Activated CD8-positive, alpha-beta memory T cell treated with anti-CD3 and anti-CD28 coated beads for 1 hour (primary cell): ENCODE measurements at places on chromosomes 11 and 22.

DNA sequence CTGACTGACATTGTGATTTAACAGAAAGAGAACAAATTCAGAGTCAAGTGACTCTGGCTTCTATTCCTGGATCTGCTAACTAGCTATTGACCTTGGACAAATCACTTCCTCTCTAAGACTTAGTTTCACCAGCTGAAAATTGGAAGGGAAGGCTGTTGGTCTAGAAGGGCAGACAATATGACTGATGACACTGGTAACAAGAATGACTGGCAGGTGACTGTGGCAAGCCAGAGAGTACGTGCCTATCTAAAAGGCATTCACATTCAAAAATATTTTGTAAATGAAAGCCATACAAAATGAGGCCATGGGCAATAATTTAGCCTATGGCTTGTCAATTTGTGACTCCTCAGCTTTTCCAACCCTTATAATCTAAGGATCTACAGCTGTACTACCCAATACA, 23.5 kb downstream of the SERGEF start:
- DNase-seq, result no peak

DNA sequence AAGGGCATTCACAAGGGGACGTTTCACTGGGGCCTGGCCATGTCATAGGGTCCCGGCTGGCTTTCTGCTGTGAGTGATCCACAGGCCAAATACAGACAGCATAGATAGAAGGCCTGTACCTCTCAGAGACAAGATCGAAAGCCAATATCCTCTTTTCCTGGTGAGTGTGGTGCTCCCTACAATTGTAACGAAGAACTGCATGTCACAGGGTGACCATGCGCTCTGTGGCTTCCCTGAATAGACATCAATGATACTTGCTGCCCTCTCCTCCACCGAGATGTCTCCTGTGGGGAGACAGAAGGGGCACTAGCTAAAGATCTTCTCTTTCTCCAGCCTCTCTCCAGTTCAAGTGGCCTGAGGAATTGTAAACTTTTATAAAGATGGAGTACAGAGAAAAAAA, 226.1 kb upstream of the POU2AF2 start:
- DNase-seq, result no peak

DNA sequence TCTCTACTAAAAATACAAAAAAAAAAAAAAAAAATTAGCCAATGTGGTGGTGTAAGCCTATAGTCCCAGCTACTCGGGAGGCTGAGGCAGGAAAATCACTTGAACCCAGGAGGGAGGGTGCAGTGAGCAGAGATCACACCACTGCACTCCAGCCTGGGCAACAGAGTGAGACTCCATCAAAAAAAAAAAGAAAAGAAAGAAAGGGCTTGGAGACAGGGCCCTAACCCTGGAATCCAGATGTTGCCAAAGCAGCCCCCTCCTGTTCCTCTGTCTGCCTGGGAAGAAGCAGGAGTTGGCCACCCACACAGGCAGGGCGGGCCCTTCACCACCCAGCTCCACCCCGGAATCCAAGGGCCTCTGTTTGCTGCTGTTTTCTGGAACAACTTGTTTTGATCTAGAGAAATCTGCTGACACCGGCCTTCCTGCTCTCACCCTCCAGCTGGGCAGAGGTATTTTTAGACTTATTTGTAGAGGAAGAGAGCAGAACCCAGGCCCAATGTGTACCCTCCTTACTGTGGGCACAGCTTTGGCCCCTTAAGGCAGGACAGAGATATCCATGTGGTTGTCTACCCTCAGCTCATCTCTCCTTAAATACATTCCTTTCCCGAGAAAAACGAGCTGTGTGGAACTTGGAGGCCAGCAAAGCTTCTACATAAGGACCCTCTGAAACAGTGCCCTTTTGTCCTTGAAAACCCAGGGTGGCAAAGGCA, 2.7 kb upstream of the NEAT1 start:
- no peak for DNase-seq

DNA sequence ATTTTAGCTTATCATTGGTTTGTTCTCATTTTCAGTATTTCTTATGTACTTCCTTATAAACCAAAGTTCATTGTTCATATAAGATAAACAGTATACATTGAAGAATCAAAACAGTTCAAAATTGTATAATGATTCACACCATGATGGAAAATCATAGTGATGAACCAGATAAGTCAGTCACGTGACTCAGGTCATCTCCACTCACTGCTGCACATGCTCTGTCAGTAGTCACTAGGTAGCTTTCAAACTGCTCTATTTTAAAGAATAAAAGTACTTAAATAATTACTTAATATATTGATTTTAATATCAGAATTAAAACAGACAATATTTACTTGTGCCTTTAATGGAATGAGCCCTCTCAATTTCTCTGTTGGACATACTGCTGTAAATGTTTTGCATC, 37.5 kb downstream of the PDHX start:
- no peak for DNase-seq

DNA sequence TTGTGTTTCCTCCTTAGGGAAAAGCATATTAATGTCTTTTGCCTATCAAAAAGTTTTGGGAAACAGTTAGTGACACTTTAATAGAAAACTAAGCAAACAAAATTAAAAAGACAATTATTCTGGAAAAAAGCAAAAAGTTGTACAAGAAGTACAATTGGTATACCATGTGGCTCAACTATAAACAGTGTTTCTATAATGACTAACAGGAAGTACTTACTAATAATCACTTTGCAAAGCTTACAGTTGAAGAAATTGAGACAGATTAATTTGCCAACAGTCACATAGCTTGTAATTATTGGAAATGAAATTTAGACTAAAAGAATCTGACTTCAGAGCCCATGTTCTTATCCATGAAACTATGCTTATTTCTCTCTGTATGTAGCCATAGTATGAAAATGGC, 24.7 kb downstream of the PPME1 start:
- DNase-seq, result no peak

DNA sequence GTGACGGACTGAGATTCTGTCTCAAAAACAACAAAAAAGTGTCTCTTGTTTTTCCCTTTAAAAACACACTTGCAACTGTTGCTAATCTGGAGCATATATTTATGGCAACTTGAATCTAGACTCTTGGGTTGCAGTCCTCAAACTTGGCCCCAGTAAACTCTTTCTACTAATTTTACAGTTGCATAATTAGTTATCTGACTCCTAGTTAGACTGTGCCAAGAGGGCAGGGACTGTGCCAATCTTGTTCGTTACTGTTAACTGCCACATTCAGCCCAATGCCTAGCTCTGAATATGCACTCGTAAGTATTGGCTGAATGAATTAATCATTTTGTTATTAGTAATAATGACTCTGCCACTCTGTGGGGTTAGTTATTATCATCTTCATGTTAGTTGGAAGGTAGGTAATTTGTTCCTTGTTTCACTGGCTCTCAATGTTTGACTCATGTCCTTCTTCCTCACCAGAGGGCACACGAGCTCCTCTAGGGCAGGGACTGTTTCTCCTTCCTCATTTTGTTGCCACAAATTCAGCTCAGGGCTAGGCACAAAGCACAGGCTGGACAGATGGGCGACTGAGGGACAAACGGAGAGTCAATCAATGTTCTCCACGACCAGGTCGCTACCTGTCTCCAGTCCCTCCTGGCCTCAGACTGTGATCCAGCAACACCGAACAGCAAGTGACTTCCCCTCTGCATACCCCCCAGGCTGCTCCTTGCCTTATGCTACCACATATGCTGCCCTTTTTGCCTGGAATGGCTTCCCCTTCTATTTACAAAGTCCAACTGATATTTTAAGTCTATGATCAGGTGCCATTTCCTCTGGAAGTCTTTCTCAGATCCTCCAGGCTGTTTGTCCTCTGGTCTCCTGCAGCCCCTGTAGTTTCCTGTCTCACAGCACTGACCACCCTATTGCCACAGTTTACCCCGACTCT, 9.0 kb downstream of the CLPB start:
- no peak for DNase-seq

DNA sequence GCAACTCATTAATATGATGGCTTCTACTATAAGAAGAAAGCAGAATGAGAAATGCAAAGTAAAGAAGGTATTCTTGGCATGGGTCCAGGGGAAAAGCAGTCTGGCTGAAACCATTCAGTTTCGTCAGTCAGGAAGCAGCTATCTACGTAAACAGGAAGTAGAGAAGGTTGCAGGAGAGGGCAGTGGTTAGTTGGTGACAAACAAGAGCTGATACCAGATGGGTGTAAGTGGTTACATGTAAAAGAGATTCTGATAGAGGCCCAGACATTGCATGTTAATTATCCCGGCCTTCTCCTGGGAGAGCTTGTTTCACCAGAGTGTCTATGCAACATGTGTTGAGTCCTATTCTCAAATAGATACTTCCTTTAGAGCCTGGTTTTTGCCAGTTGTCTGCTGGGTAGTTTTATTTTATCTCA, 58.4 kb upstream of the PSMA1 start:
- DNase-seq, result peak; percentile 19
